ENCODE measurements at places on chromosomes 7 and 10.

DNA sequence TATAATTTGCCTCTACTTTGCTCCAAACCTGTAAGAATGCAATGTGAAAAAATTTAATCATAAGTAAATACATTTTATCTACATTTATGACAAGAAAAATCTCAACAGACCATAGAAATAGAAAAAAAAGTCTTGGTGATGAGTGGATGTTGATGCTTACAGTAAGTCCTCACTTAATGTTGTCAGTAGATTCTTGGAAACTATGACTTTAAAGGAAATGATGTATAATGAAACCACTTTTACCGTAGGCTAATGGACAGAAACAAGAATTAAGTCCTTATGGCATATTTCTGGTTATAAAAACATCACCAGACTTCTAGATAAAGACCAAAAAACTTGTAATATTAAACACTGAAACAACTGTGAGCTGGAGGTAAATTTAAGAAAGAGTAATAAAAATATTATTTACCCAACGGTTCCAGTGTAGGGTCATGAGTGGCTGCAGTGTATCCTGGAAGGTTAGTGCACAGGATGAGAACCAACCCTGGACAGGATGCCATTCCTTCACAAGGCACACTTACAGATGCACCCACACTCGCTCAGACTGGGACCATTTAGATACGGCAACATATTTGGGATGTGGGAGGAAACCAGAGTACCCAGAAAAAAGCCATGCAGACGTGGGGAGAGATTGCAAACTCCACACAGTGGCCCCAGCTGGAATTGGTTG is 76.3 kb downstream of the GLCCI1 start:
- no peak for DNase-seq

DNA sequence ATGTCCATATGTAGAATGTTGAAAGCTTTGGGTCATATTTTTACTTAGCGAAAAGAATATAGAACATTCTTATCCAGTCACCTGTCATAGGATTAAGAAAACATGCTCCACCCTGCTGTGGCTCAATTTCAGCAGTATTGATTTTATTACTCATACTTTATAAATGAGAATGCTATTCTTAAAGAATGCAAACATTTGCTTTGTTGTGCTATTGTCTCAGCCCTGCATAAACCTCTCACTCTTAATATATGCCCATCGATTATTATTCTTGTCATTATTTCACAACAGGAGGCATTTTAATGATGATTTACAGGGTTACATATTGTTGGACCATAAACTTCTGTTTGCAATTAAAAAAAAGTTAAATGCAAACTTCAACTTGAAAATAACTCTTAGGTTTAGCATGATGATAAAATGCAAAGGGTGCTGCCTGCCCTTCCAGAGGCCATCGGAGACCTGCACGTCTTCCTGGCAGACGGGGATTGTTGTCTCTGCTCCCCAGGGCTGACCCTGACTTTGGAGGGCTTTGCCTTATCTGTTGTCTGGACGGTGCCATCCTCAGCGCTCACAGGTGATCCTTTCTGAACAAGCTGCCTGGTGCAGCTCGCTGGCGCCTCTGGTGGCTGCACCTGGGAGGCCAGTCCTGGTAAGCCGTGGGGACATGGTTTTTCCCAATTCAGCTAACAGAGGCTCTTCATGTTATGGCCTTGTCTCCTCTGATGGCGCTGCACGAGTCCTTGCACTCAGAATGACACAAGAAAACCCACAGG is 50.0 kb upstream of the SHH start:
- no peak for DNase-seq

- DNase-seq: no peak
These were observed 66.8 kb downstream of the ZNF503 start for GRCh38 chr10:75334720-75335119.

DNA sequence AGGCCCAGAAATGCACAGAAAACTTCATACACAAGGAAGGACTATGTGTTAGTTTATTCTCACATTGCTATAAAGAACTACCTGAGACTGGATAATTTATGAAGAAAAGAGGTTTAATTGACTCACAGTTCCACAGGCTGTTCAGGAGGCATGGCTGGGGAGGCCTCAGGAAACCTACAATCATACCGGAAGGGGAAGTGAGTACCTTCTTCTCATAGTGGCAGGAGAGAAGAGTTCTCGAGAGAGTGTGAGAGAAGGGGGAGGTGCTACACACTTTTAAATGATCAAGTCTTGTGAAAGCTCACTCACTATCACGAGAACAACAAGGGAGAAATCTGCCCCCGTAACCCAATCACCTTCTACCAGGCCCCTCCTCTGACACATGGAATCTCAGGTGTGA is 16.8 kb upstream of the RAMP3 start:
- DNase-seq: no peak

DNA sequence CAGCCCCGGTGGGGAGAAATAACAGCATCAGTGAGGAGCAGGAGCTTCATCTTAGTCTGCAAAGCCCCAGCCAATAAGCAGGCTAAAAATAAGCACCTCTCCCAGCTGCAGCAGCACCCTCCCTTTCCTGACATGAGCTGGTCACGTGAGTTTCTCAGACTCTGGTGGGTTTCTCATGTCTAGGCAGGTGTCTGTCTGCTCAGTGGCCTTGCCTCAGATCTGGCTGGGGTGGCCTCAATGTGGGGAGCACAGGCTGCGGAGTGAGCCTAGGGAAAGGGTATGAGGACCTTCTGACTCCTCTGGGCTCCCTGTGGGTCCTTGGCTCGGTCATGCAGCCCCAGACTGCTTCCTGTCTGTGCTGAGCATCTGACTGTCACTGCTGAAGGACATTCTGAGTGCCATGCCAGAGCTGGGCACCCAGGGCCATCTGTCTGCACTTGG is 81.6 kb upstream of the LRRC4 start:
- DNase-seq: no peak

DNA sequence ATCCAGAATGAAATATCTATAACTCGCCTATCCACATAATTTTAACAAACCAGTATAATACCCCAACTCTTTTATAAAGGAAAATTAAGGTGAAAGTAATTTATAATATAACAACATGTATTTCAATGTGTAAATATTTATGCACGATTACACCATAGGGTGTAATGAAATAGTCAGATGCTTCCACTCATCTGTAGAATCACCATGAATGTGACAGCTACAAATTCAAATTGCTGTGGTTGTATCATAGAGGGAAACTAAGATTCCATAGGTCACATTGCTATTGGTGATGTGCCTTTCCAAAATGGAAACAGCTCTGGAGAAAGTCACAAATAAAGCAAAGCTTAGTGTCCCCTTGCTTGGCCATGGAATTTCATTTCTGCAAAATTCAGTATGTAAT is 95.7 kb downstream of the CPED1 start:
- DNase-seq: no peak

GRCh38 chr10:127027786-127028185 is 122.6 kb downstream of the DOCK1 start:
- DNase-seq: no peak

DNA sequence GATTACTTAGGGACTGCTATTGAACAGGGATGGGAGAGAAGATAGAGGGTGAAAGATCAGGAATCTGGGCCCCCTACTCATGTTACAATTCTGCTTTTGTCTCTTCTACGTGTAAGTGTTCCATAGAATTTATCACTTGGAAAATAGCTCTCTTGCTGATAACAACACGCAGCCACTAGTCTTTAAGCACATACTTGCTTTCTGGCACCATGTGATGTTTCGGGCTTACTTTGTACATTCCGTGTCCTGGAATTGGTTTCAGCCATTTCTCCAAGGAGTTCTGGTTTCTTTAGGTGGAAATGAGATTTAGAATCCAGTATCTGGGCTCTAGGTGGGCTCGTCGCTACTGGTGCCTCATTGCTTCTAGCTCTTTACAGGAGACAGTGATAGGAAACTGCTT is 59.7 kb downstream of the TFAM start:
- DNase-seq: no peak

DNA sequence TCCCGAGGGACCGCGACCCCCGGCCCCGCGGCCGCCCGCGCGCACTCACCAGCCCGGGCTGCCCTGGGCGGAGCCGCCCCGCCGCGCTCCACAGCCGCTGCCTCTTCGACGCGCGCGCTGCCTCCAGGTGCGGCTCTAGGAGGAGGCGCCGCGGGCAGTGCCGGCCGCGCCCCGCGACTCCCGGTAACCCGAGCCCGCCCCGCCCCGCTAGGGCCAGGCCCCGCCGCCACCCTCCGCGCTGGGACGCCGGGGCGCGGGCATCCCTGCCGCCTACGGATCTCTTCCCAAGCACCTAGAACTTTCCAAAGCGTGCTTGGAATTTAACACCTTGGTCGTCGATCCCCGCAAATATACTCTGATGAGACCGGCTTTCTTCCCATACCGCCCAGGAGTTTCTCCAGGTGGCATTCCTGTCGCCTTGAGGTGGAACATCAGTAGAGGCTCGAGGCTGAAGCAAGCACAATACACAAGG is at the start of gene SLC26A5:
TSS of gene SLC26A5 (minus strand) at position 159 of the 472 bp plus-strand sequence. CDS start 24,693 bp downstream, outside the sequence.
- no peak for DNase-seq

DNA sequence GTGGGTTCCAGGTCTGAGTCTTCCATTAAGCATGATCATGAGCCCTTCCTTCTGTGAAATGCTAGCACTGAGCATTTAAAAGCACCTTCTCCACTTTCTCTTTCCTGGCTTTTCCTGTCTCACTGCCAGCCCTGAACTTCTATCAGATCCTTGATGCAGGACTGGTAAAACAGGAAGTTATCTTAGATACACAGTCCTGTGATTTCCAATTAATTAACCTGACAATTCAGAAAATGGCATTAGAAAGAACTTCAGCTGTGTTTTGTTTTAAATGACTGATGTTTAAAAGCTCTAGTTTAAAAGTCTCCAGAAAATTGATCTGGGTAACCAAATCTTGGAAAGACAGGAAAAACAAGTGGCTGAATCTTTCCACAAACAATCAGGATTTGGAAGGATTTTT is 79.0 kb upstream of the MACROH2A2 start:
- no peak for DNase-seq

GRCh38 chr10:7756360-7756992 is 31.3 kb downstream of the KIN start:
- DNase-seq: peak; percentile 43

DNA sequence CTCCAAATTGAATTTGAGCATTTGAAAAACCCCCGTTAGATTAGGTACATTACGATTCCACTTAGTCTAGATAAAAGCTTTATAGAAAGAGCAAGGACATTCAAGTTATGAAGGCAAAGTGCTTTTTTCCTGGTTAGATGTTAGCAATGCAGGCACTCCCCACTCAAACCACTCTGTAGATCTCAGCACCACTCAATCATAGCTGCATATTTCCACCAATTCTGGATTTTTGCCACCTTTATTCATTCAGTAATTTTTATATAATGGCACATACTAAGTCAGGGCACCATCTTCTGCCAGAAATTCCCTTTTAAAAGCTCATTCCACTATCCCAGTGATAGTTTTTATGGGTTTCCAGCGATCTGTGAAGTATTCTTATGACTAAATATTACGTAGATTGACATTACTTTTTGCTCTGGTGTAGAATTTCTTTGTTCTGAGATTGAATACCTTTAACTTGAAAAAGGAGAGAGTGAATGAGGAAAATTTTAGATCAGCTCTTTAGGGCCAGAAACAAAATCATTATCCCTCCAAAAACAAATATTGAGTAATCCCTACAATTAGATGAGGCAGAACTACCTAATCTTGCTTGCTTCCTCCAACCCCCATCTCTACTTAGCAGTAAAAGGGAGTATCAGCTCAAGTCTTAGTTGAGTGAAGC is 51.6 kb downstream of the RNLS start:
- DNase-seq: no peak

DNA sequence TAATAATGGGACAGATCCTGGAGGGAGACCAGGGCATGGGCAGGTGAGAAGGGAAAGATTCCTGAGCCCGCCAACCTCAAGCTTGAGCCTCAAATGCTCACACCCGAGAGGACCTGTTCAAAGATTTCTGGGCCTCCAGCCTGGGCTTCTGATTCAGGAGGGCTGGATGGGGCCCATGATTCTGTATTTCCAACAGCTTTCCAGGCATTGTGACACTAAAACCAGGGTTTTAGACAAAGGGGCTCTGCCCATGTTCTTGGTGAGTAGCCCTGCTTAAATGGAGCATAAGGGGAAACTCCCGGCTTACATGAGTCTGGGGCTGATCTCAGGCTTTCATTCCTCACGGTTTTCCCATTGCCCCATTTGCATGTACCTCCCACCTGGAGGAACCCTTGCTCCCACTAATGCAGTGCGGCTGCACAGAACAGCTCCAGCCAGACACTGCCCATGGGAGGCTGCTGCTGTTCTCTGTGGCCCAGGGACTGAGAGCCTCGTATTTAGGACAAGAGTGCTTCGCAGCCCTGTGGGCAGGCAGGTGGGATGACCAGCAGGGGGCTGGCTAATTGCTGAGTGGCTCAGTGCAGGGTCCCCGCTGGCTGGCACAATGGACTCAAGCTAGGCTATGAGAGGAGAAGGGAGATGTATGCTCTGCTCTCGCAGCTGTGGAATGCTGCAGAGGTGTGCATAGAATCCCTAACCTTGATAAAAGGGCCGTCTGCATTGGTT is 135.3 kb upstream of the COBL start:
- DNase-seq: no peak

DNA sequence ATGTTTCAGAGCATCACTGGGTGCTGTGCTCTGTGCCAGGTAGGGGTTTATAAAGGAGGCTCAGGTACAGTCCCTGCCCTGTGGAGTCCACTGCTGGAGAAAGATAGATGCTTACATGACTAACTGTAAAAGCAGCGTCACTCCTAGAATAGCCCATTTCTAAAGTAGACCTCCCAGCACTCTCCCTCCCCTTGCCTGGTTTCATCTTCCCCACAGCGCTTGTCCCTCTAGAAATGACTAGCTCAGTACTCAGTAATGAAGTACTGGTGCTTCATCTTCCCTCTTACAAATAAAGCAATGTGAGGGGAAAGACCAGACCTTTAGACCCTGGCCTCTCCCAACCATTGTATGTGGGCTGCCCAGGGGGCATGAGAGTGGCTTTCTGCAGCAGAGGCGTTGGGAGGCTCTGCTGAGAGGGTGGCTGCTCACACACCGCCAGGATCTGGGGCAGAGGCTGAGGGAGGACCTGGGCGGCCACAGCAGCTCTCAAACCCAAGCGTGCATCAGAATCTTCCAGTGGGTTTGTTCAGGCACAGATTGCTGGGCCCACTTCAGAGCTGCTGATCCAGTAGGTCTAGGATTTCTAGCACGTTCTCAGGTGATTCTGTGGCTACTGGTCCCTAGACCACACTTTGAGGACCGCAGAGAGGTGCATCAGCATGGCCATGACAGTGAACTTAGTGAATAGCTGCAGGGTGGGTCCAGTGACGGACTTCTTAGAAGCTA is 110.3 kb upstream of the ANLN start:
- no peak for DNase-seq

DNA sequence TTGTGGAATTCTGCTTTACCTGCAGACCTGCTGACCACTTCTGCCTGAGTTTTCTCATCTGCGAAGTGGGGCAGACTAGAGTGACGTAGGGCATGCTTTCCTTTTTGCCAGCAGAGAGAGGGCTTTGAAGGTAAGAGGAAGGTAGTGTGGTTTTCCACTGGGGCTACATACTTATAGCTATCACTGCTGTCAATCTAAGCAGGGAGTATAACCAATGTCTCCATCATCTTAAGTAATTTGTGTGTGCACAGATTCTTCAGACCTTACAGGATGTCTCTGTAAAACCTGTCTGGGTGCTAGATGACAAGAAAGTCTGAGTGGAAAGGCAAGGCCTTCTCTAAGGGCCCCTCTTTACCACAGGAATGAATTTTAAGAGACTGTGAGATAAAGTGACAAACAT is 106.8 kb downstream of the RBM20 start:
- DNase-seq: no peak
